ENCODE measurements at places on chromosomes 4 and X.

- DNase-seq: no peak
Measured at GRCh38 chr4:101795704-101796103, 5.2 kb downstream of the BANK1 start.

- DNase-seq: no peak
Measured at GRCh38 chr4:100510551-100510950, 7.3 kb downstream of the EMCN start.

DNA sequence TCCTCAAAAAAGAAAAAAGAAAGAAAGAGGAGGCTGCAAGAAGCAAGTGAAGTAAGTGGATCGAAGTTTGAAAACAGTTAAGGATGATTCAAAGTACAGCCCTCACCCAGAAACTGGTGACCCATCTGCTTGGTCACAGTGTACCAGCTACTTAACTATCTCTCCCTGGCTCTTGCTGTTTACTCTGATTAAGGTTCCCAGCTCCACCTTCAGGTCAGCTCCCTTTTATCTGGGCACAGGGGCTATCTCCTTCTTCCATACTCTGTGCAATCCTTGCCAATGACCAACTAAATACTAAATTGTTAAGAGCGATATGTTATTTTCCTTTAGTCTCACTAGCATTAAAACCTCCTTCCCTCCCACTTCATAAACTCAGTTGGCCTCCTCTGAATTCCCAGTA, 81.5 kb upstream of the SMIM10 start:
- no peak for DNase-seq

DNA sequence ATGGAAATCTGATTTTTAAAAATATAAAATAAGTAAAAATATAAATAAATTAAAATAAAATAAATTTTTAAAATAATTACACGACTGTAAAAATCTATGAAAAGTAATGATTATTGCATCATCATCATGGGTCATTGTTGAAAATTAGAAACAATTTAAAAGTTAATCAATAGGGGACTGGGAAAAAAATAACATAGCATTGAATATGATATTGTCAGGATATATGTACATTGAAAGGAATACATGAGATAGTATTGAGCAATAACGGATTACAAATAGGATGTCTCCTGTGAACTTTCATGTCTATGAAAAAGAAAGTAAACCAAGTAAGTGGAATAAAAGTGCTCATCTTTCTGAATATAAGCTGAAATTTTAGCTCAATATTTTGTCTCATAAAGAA, 566.8 kb upstream of the HTR2C start:
- no peak for DNase-seq

- no peak for DNase-seq
Measured at GRCh38 chr4:11072463-11072862, 356.2 kb downstream of the HS3ST1 start.

- DNase-seq: no peak
Measured at GRCh38 chr4:23946299-23946698, 56.5 kb upstream of the PPARGC1A start.

DNA sequence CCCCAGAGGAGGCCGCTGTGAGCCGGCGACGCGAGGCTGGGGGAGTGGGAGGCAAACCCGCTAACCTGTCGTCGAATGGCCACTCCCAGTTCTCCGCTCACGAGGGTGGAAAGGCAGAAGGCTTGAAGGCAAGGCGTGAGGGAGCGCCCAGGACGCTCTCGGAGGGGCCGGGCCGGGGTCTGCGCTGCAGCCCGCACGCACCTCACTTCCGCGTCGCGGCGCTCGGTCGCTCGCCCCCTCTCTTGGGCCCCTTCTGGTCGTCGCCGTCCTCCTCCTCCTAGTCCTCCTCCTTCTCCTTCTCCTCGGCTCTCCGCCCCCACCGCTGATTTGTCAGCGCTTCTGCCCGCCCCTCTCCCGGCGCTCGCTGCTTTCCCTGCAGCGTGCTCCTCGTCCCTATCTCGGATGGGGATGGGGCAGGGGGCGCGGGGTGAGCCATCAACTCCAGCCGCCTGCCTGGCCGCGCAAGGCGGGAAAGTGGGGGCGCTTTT, at the start of gene SNCA:
SNCA (minus strand) TSS at position 265 of the 488 bp plus-strand sequence. CDS start 1,494 bp downstream, outside the sequence.
- DNase-seq: peak; percentile 27

DNA sequence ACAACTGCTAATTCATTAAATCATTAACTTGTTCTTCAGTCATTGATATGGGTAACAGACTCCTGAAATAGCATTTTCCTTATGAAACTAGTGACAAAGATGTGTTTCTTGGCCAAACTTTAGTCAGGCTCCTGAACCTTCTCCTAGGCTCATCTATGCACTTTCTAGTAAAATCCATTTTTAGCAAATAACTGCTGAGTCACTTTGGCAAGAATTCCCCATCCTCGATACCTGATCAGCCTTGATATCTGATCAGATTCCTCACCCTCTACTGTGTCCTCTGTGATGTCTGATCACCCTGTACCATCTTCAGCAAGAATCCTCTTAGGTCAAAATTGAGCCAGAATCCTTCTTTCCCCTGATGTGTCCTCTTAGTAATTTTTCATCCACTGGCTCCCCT, 161.2 kb upstream of the TAPT1 start:
- DNase-seq: no peak

DNA sequence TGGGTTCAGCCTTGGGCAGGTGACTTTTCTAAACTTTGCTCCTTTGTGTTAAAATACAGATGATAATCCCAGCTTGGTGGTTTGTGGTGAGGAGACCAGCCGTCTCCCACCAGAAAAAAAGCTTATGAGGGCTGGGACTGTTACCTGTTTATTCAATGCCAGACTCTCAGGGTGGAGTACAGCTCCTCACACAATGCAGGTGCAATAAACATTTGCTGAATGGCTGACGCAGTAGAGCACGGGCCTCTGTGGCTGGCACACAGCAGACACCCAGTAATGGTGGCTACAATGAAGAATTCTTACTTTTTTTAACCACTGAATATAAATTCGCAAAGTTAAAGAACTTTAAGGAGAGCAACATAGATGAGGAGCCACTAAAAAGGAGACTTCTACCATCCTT, 30.2 kb downstream of the BEND4 start:
- DNase-seq: no peak

DNA sequence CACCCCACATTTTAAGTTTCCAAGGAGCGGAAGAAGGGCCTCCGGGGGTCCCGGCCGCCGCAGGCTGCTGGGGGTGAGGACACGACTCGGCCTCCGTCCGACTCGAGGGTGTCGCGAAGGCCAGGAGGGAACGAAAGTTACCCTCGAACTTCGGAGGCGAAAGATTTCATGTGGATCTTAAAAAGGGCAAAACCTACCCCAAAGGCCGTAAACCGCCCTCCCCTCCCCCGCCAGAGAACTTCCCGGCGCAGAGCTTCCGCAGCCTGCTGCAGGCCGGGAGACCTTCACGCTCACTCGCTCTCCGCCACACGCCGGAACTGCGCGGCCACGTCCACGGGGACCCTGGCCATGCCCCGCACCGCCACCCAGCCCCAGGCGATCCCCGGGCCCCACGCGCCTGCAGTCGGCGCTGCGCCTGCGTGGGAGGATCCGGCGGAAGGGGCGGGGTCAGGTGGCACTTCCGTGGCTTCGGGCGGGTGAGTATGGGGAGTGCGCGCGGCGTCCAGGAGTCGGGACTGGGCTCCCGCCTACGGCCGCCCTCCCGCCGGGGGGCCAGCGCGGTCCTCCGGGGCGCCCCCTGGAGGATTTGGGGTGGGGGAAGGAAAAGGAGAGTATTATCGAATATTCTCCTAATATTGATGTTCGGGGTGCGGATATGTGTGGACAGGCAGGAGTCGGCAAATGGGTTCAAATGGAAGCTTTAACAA, at the start of gene MMAA:
MMAA (plus strand) TSS at position 454 of the 707 bp plus-strand sequence. CDS start 19,755 bp downstream, outside the sequence.
- DNase-seq: peak; percentile 97

DNA sequence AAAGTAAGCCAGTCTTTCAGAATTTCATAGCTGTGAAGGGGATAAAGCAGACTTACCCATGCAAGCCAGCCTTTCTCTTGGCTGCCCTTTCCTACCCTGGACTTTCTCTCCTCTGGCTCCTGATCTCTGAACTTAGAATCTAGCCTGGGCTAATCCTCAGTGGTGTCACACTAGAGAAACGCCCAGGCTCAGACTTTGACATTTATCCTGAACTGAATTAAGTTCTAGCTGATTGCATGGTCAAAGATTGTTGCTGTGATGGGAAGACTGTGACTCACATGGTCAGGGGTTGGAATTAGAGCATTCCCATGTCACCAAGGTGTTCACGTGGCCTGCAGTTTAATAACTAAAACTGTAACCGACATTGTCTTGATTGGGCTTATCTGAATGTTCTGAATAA, 469.5 kb upstream of the FAT1 start:
- no peak for DNase-seq

DNA sequence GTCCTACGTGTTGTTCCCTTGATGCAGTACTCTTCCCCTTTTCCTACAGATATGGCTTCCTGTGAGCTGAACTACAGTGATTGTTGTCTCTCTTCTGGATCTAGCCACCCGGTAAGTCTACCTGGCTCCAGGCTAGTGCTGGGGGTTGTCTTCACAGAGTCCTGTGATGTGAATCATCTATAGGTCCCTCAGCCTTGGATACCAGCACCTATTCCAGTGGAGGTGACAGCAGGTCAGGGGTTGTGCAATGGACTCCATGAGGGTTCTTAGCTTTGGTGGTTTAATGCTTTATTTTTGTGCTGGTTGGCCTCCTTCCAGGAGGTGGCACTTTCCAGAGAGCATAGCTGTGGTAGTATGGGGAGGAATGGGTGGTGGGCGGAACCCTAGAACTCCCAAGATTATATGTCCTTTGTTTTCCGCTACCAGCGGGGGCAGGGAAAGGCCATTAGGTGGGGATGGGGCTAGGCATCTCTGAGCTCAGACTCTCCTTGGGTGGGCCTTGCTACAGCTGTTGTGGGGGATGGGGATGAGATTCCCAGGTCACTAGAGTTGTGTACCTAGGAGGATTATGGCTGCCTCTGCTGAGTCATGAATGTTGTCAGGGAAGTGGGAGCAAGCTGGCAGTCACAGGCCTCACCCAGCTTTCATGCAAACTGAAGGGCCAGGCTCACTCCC, 121.4 kb upstream of the ANKRD50 start:
- DNase-seq: no peak

DNA sequence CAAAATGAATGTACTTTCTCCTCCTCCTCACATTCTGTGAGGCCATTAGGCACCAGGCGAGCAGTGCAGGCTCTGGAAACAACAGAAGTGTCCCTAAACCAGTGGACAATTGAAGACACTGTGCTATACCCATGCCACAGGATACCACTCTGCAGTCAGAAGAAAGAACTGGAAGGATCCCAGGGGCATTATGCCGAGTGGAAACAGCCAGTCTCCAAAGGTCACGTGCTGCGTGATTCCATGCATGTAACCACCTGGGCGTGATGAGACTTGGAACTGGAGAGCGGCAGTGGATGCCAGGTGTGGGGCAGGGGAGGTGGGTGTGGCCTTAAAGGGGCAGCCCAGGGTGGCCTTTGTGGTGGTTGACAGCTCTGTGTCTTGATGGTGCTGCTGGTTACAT, 139.4 kb downstream of the EVC2 start:
- DNase-seq: no peak

- DNase-seq: no peak
Measured at GRCh38 chr4:128006592-128006991, 41.4 kb downstream of the ABHD18 start.

- DNase-seq: no peak
Measured at GRCh38 chr4:175146799-175147198, 228.6 kb downstream of the ADAM29 start.

GRCh38 chr4:55791666-55792065, 27.9 kb upstream of the EXOC1L start:
- no peak for DNase-seq

All from activated T-cell treated with anti-CD3 and anti-CD28 coated beads for 48 hours (primary cell).